LNCaP clone FGC (cell line): ENCODE measurements at places on chromosomes 7 and 10.
A peak's percentile ranks its signal among the peaks of the same experiment; 100 is the strongest.

DNA sequence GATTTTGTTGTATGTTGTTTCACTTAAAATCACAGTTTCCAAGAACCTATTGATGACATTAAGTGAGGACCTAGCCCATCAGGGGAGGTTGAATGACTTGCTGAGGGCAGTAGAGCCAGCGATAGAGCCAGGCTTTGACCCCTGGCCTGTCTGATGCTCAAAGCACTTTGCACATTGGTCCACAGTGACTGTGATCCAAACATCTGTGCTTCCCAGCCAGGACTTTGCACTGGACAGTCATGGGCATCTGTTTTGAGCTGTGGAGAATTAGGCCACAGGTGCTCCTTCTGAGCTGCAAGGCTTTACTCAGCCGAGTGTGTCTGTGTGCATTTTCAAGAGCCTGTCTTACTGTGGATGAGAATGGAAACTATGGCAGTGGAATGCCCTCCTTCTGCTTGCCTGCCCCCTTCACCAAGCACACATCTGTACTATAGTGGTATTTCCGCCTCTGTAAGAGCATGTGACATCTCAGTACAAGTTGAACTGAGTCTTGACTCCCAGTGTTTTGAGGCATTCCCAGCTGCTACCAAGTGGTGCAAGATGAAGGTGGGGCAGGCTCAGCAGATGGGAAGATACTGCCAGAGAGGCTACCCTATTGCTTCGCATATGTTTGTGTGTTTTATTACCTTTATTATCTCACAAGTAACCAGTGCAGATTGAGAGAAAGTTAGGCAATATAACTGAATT lies 72.7 kb upstream of the AOAH start:
- no peak for DNase-seq

DNA sequence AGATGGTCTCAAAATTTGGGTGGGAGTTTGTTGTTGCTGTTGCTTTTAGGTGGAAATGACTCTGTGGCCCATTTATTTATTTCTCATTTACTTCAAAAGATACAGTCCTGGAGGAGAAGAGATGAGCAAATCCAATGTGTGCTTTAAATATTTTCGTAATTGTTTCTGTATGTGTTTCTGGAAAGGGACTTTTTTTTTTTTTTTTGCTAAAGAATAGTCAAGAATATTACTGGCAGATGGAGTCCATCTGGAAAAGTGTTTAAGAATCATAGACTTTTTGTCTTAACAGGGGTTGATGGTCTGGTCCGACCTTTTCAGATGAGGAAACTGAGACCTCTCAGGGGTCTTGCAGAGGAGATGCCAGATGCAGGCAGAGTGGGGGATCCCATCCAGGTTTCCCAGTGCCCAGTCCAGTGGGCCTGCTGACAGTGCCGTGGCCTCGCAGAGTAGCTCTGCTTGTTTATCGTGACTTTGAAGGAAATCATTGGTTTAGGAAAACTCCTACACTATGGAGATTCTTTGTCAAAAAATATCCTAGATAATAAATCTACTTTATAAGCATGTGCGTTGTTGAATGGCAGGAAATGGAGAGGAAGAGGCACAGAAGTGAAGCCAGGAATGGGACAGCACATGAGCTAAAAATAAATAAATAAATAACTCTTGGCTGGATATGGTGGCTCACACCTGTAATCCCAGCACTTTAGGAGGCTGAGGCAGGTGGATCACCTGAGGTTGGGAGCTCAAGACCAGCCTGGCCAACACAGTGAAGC lies 164.3 kb upstream of the SVIL start:
- DNase-seq = no peak

GRCh38 chr10:74529205-74529604 lies 297.2 kb upstream of the KAT6B start:
- DNase-seq = no peak

- DNase-seq = no peak
Observed at GRCh38 chr7:142964502-142965246, 2.5 kb upstream of the KEL start.

GRCh38 chr7:38222481-38223096 lies 44.5 kb downstream of the STARD3NL start:
- DNase-seq = peak; percentile 87

GRCh38 chr7:74400420-74401136 lies 53.1 kb upstream of the GTF2IRD1 start:
- DNase-seq = no peak

GRCh38 chr10:88858491-88858890 lies 6.8 kb upstream of the ANKRD22 start:
- peak; percentile 25 for DNase-seq

- DNase-seq = no peak
Observed at GRCh38 chr7:51209426-51209825, 107.2 kb downstream of the COBL start.
